ENCODE measurements at places on chromosomes 4 and X.

- DNase-seq: no peak
Observed at GRCh38 chrX:10904220-10904619, 206.9 kb upstream of the HCCS start.

GRCh38 chr4:62531731-62532130 is 1331.6 kb downstream of the ADGRL3 start:
- DNase-seq: no peak

- no peak for DNase-seq
Observed at GRCh38 chr4:2689114-2689513, 67.0 kb downstream of the TNIP2 start.

- DNase-seq: no peak
Observed at GRCh38 chr4:129342819-129343408, 247.0 kb downstream of the C4orf33 start.

- no peak for DNase-seq
Observed at GRCh38 chr4:139374251-139374650, 72.0 kb upstream of the NDUFC1 start.

GRCh38 chr4:109155084-109155483 is 147.4 kb downstream of the COL25A1 start:
- no peak for DNase-seq

- DNase-seq: no peak
Observed at GRCh38 chrX:38220024-38220414, 652 bp downstream of the SRPX start.

DNA sequence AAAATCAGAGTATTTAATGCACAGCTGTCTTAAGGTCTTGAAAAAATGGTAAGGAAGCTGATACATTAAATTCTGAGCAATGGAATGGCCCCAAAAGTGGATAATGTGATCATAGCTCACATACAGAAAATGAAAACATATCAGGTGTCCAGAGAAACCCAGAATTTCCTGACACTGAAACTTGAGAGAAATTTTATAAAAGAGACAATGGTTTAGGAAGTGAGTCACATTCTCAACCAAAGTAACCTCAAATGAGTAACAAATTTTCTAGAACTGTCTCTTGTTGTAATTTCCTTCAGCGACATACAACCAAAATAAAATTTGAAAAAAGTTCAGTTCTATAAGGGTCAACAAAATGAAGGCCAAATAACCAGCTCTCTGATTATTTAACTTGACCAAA is 37.4 kb upstream of the PACRGL start:
- DNase-seq: no peak

DNA sequence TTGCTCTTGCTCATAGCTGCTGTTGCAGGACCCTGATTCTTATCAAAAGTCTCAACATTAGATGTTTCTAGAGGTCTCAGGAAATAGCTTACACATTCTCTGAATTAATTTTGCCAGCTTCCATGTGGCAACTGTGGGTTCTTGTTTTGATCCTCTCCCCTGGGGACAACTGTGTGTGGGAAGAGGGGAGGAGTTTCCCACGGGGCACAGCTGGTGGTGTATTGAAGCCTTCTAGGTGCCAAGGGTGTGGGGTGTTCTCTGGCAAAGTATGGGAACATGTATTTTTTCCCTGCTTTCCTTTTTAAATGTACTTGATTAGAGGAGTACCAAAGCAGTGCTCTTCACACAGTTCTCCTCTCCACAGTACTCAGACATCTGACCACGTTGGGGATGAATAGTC is 212.7 kb downstream of the RPA4 start:
- DNase-seq: no peak

DNA sequence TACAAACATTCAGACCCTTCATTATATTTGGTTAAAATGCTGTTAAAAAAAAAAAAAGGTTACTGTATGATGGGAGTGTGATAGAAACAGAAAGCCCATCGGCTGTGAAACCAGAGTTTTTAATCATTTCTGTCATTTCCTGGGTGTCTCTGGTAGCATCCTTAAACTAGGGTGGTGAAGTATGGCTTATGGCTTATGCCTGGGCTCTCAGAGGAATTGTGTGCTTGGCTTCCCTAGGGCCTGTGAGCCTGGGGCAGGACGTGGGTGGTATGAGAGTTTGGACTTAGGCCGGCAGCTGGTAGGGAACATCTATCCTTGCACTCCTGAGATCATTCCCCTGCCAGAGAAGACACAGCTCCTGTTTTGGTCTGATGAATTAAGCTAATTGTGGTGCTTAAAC is 52.2 kb downstream of the DCUN1D4 start:
- no peak for DNase-seq

DNA sequence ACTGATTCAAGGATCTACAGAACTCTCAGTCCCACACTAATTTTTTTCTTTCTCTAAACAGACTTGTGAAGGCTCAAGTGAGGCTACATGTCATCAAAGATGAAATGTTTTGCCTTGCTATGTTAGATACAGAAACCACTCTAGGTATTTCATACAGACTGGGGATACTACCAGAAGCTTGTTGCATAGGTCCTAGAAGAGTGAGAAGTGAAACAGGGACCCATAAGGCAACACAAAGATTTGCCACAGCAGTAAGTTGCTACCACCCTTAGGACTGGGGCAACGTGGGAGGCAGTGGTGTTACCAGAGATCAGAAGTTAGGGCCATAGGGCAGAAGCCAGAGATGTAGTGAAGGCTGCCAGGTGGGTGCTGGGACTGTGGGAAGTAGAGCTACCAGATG is 50.7 kb upstream of the MID1IP1 start:
- no peak for DNase-seq

DNA sequence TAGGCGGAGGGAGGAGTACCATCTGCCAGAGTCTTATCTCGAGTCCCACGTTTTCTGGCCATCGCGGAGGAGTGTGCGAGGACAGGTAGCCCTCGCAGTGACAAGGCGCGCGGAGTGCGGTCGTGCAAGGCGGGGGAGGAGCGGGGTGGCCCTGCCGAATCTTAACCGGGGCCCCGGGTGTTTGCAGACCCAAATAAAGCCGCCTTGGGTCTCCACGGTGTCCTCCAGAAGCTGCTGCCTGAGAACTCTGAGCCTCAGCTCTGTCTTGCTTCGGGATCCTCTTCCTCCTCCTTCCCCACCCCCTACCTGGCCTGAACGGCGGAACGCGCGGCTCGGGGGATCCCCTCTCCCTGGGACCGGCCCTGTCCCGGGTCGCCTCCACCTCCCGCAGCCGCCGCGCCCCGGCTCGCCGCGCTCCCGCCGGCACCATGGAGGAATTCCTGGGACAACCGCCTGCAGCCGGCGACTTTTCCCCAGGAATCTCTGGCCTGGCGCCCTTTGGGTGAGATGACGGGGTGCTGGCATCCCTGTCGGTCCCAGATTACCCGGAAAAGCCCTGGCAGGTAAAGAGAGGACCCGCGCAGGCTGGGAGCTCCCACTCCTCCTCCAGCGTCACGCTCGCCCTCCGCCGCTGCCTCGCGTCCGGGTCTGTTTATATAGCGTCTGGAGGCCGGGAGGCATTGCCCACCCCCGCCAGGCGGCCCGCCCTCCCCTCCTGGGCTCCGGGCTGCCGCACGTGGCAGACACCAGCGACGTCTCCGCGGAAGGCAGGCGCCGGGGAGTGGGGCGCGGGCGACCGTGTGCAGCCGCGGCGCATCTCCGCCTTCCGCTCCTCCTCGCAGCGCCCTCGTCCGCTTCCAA is at the start of gene GALNTL6:
TSS of gene GALNTL6 (plus strand) at position 740 of the 861 bp plus-strand sequence.
- no peak for DNase-seq

DNA sequence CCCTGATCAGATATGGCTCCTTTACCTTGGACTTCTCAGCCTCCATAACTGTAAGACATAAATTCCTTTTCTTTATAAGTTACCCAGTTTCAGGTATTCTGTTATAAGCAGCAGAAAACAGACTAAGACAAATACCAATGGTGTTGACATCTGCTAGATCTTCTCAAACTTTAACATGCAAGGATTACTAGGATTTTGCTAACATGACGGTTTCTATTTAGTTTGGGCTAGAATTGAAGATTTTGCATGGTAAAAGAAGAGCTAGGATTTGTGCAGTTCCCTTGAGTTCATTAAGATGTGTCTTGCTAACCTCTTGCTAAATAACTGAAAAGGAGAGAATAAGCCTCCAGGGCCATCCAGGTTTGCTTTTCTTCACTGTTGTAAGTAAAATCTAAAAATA is 5.3 kb upstream of the COPS4 start:
- no peak for DNase-seq

DNA sequence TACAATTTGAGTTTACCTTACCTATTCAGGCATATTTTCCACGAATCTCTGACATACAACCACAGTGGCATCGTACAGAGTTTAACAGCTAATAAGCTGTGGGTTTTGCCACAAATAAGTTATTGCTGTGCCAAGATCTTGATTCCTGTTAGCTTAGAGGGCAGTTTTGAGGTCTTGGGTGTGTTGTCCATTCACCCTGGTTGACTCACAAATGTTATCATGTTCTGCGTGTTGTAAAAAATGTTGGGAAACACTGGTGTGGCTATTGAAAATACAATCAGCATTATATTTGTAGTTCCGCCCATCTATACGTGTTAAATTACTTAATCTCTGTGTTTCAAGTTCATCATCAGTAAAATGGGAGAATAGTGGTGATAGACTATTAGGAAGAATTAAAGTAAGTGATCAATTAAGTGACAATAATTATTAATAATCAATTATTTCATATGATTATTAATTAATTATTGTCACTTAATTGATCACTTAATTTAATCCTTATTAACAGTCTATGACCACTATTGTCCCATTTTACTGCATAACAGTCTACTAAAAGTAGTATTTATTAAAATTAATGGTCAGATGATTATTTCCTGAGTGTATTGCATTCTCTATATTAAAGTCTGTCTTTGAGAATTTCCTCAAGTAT is 96.3 kb downstream of the TMA16 start:
- no peak for DNase-seq

DNA sequence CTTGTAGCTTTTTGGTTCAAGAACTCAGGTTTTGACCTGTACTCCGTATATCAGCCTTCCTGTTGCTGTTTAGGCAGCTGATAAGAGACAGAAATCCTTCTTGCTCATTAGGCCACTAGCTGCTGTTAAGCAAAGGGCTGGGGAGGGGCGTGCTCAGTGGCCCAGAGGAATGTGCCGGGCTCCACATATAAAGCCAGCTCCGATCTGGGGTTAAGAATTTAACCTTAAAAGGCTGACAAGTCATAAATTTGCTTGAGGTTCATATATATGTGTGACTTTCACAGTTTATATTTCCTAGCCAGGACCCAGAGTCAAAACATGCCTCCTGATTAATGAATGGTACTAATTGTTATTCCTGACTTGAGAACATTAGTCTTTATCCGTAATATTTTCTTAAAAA is 15.3 kb downstream of the GPC3 start:
- no peak for DNase-seq

GRCh38 chr4:82124365-82124764 is 249.4 kb downstream of the HNRNPD start:
- DNase-seq: no peak

DNA sequence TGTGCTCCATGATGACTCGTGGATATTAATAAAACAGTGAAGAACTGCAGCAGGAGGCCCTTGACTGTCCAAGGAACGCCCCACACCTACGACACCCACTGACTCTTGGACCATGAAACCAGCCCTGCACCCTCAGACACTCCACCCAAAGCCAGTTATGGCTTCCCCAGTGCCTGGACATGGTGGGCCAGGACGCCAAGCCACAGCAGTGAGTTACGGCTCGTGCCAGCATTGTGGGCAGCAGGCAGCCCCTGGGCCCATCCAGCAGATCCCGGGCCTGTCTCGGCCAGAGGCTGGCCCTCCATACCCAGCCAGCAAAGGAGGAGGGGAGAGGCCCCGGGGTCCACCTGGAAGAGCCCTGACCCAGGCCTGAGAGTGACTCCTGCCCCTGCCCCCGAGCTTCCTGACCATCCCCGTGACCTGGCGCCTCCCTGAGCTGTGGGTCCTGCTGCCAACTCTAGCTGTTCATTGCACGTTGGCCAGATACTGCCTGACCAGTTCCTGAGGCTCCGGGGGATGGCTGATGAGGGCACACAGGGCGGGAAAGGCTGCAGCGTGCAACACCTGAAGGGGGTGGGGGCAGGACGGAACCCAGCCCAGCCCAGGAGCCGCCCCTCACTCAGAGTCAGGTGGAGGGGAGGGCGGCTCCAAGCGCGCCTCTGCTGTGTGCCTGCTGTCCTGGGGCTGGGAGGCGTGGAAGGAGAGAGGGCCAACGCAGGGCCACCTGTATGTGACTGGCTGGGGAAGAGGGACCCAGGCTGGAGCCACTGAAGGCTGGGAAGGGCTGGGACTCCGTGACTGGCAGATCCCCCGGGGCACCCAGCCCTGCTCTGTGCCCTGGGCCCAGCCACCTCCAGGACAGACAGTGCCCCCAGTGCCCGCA is 739 bp downstream of the SLC49A3 start:
- no peak for DNase-seq

DNA sequence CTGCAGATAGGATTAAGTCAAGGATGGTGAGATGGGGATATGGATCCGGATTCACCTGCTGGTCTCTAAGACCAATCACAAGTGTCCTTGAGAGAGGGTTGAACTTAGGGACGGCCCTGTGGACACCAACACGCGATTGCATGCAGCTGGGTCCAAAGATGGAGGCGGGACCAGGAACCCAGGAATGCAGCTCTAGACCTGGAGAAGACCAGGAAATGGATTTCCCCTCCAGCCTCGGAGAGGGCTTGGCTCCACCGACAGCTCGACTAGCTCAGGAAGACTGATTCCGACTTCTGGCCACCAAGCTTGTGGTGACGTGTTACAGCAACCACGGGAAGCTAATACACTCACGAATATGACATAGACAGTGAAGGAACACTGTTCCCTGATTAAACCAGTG is 4.7 kb downstream of the C4orf50 start:
- no peak for DNase-seq

All from NCI-H748 treated with DMSO at 0.1 percent for 48 hours (cell line).